ENCODE measurements at places on chromosomes 7 and 10.

GRCh38 chr10:4316161-4316810, 509.7 kb upstream of the AKR1E2 start:
- no peak for DNase-seq

GRCh38 chr7:55436457-55436856, 71.3 kb downstream of the LANCL2 start:
- no peak for DNase-seq

GRCh38 chr10:65194126-65194525, 1672.9 kb downstream of the REEP3 start:
- DNase-seq: no peak

GRCh38 chr7:129946282-129946681, 6.5 kb downstream of the UBE2H start:
- no peak for DNase-seq

DNA sequence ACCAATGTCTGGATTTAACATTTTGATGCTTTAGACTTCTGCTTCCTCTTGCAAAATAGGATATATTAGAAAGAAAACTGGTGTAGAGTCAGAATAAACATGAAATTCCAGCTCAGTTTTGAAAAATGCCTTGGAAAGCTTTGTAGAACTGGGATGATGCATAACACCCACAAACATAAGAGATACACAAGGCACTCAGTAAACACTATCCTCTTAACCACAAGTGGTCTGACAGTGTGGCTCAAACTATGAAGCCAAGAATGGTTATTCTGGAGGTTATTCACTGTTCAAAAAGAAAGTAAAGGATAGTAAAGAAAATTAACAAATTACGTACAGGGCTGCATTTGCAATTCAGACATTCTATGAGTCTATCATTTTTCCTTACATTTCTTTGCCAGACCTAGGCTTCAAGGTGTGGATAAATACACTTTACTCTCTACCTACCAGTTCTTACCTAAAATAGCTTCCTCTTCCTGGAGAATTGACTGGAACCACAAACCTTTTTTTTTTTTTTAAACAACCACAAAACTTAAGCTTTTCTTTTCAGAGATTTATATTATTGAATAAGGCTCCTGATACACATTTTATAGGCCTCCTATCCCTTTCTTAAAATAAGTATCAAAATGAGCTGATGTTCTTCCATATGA, 9.0 kb upstream of the RSBN1L start:
- DNase-seq: no peak

Measured in activated gamma-delta T cell treated with anti-CD3 and anti-CD28 coated beads, Interleukin-2, amount 50 U/mL, for 16 hours (primary cell).